ENCODE measurements at places on chromosomes 1 and 21.

GRCh38 chr1:184974056-184974836 is at the start of gene NIBAN1:
Gene NIBAN1 (minus strand): TSS chr1:184974508. CDS start chr1:184974356, 152 bp downstream.
- peak; percentile 67 for DNase-seq

DNA sequence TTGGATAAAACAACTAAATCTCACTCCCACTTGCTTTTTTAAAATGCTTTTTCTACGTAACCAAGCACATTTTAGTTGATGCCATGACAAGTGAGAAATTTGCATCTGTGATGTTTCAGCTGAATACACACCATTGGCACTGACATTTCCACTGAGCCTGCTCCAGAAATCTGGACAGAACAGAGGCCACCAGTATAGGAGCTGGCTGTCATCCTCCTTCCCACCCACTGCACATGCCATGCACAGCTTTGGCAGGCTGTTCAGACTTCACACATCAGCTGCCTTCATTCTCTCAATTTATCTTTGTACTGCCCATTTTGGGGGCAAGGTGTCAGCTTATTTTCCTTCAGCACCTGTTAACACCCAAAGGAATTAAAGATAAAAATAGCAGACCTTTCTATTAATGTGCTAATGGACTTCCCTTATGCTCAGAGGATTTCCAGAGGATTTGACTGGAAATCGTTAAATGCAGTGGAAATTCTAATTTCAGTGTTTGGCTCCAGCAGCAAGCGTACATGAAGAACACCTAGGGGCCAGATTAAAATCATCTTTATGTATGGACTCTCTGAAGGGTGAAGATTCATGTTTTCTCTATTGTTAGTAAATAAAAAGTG is 12.9 kb upstream of the PODN start:
- no peak for DNase-seq

DNA sequence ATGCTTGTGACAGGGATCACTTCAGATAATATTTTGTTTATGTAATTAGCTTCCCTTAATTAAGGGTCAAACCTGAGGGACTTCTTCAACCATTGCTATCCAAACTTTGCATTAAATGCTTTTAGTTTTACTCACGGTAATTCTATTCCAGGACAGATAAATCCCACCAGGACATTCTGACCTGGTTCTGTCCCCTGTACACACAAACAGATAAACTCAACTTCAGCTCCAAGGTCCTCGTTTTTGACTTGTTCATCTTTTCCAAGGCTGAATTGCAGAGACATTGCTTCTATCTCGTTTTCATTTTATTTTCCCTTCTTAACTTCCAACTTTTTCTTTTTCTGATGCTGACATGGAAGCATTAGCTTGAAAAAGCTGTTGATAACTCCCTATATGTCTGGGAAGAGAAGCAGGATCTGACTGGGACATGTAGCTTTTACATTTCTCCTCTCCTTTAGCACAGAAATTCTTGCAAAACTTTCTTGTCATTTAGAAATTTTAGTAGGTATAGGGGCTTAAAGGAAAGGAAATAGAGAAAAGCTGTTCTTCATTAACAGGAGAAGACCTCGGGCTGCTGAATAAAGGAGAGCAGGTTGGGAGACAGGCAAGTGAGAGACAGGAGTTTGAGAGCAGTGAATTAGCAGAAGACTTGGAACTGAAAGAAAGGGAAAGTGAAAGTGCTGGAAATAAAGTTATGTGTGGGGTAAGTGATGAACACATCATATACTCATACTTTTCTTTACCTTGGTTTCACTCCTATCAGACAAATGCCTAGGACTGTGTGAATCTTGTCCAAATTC is 231.7 kb upstream of the B3GALT2 start:
- DNase-seq = no peak

- no peak for DNase-seq
These were observed 157.2 kb downstream of the PTGER3 start for GRCh38 chr1:70890408-70890807.

- no peak for DNase-seq
These were observed 38.7 kb upstream of the GPR157 start for GRCh38 chr1:9167638-9168037.

DNA sequence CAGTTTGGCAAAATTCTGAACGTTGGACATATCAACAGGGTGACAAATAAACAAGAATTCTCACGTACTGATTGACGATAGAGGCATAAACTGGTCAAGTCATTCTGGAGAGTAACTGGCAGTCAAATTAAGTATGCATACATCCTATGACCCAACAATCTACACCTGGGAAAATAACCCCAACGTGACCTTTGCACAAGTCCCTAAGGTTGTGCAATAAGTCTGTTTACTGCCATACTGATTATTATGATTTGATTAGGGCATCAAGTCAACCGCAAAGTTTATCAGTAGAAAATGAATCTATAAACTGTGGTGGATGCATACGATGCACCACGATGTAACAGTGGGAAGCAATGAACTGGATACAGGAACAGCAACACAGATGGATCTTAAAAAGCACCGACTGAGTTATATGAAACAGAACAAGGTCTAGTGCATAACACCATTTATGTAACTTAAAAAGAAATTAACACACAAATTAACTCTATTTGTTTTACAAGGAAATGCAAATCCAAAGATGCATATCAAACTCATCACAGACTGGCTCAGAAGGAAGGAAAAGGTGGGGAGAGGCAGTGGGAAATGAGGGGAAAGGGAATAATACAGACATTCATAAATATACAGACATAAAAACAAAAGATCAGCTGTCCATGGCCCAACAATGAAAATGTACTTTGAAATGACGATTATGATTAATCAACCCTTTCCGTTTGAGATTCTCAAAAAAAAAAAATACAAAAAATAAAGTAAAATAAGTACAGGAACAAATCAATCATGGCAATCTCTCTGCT is 41.0 kb upstream of the SEC16B start:
- no peak for DNase-seq

GRCh38 chr21:32276671-32277070 is 2.2 kb downstream of the MIS18A start:
- no peak for DNase-seq

- no peak for DNase-seq
These were observed 51.2 kb upstream of the RGS7 start for GRCh38 chr1:241408170-241408569.

Data from activated T-helper 1 cell treated with anti-CD3 and anti-CD28 coated beads, Interleukin-12 subunit alpha, Interleukin-12 subunit beta, Interleukin-2, Interleukin-4 antibody, amounts not matched to agents 30 ng/mL and 10 ng/mL and 1 ng/mL, durations not matched to agents 14 hours and 24 hours and 36 hours (primary cell).